ENCODE measurements at places on chromosomes 12 and 14.

DNA sequence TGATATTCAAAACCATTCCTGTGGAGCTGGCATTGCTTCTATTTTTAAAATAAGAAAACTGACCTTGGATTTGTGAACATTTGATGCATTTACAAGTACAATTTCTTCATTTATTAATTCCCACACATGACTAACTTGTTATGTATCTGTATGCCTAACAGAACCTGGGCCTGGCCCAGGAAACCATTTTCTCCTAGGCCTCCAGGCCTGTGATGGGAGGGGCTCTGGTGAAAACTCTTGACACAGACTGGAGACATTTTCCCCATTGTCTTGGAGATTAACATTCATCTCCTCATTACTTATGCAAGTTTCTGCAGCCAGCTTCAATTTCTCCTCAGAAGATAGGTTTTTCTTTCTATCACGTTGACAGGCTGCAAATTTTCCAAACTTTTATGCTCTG is 42.0 kb downstream of the GLIPR1L2 start:
- no peaks in the 10 kb centered on the region for H3K4me1 ChIP-seq
- no peak overlapping the region for H3K27ac ChIP-seq
- no peak for DNase-seq
- H3K27me3 ChIP-seq: no peaks in the 10 kb centered on the region

DNA sequence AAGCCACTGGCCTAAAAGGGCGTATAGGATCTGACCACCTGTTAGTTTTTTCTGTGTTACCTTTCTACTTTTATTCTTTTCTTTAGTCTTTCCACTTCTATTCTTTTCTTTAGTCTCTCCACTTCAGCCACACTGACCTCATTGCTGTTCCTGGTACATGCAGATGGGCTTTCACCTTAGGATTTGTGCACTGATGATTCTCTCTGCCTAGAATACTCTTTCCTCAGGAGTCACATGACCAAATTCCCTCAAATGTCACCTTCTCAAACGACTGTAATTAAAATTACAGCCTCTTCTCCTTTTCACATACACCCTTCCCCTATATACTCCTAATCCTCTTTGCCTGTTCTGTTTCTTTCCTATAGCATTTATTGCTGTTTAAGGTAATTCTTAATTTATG is 36.0 kb downstream of the GPHN start:
- DNase-seq: no peak
- no peak overlapping the region for H3K4me3 ChIP-seq
- H3K4me1 ChIP-seq: no peaks in the 10 kb centered on the region
- H3K27ac ChIP-seq: no peak overlapping the region

DNA sequence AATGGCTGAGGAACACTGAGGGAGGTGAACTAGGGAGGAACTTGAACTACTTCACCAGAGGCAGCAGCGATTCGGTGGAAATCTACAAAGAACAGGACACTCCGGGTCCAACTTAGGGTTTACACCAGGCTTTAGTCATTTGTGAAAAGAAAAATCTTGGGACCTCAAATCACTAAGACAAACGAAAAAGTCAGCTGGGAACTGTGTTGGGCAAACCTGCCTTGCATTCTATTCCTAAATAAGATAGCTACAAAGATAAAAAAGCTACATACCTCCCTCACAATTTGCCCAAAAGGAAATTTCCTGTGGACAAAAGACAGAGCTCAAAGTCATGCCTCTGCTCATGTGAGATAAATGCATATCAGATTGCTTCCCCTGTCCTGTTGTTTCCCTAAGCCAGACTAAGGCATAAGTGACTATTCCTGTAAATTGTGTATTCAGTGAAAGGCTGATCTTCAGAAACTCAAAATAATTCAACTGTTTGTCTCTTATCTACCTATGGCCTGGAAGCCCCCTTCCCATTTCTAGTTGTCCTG is 106.6 kb downstream of the APAF1 start:
- no peaks in the 10 kb centered on the region for H3K4me1 ChIP-seq
- no peak overlapping the region for H3K4me3 ChIP-seq
- no peaks in the 10 kb centered on the region for H3K36me3 ChIP-seq
- DNase-seq: no peak

- no peak for DNase-seq
- no peak overlapping the region for H3K4me3 ChIP-seq
- peaks cover 7% of the 10 kb centered on the region for H3K36me3 ChIP-seq
- H3K27me3 ChIP-seq: no peaks in the 10 kb centered on the region
These were observed 52.7 kb downstream of the PPM1A start for GRCh38 chr14:60301685-60302084.

- DNase-seq: no peak
- no peaks in the 10 kb centered on the region for H3K36me3 ChIP-seq
- H3K27ac ChIP-seq: peak overlapping the region; percentile 75
- no peak overlapping the region for H3K4me3 ChIP-seq
- no peaks in the 10 kb centered on the region for H3K27me3 ChIP-seq
- H3K4me1 ChIP-seq: peaks cover 36% of the 10 kb centered on the region
These were observed 80.4 kb upstream of the KCNA1 start for GRCh38 chr12:4829161-4829792.
